ENCODE measurements at places on chromosomes 7 and 10.
A peak's percentile ranks its signal among the peaks of the same experiment; 100 is the strongest.

DNA sequence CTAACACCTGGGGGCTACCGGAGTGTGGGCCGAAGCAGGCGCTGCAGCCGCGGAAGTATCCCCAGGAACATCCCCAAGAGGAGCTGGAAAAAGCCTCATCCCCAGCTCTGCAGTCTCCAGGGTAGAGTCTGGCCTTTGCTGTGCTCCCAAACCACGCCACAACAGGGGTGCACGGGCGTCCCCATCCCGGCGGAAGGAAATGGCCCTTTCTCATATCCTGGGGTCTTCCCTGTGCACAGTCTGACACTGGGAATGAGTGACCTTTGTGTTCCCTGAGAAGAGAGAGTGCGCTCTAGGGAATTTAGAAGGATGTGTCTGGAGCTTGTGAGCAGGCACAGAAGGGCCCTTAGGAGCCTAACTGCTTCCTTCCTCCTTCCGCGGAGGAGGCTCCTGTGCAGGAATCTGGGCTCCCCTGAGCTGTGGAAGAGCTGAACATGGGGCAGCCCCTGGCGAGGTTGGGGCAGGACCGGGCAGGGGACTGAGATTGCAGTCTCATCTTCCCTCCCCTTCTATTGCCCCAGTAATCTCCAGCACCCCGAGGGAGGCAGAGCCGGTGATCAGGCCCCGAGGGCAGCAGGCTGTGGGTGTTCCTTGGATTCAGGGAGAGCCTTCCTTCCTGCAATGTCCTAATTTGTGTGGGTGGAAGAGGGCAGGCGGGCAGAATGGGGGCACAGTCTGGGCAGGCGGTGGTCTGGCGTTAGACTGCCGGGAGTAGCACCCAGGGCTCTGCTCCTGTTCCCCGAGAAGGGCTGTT, 1.3 kb downstream of the REPIN1 start:
- no peak for DNase-seq

GRCh38 chr7:139109983-139110411, 477 bp upstream of the ZC3HAV1 start:
- no peak for DNase-seq

- peak; percentile 55 for DNase-seq
Observed at GRCh38 chr10:36612436-36612835, 513.0 kb upstream of the ANKRD30A start.

GRCh38 chr7:12294701-12295100, 83.6 kb downstream of the TMEM106B start:
- peak; percentile 80 for DNase-seq

DNA sequence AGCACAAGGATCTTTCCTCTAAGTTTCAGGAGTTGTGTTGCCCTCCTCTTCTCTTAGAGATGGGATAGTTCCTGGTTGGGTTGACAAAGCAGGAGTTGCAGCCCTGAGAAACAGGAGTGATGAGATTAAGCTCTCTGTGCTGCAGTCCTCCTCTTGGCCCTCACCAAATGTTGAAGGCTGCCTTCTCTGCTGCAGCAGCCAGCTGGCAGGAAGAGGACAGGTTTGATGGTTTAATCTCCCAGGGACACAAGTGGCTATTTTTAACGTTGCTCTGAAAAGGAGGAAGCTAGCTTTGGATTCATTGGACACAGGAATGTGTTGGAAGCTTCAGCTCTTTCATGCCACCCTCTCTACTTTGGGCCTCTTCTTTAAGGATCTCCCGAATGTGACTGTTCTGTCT, 9.4 kb downstream of the STRIP2 start:
- no peak for DNase-seq

- DNase-seq, result no peak
Observed at GRCh38 chr7:28767356-28767755, 190.8 kb downstream of the TRIL start.

DNA sequence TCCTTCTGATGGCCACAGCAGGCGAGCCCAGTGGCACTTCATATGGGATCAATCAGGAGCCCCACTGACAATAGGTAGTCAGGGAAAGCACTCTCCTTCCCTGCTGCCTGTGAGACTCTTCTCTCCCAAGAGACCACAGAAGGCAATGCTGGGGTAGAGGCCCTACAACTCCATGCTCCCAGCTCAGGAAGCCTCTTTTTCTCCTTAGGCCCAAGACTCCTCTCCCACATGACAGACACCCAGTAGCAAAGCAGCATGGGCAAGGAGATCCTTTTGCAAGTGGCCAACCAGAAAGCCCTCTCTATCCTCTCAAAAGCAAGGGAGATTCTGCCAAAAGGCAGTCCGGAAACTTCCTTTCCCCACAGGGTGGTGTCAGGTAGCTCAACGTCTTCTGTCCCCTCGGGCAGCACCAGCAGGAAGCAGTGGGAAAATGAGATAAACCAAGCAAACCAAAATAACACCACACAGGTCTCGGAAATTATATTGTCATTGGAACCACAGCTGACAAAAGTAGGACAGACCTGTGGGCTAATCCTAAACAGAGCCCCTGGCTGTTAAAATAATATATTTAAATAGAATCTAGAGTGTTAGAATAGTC, 172.7 kb upstream of the GDF10 start:
- DNase-seq, result no peak

GRCh38 chr7:50564640-50565558, at the start of gene DDC:
Gene DDC, minus strand, starts transcription at chr7:50565405. Its CDS starts 21,320 bp downstream, at chr7:50544085.
- no peak for DNase-seq

GRCh38 chr10:35705051-35705450, 63.0 kb upstream of the FZD8 start:
- no peak for DNase-seq

GRCh38 chr10:1526436-1527055, 210.8 kb downstream of the ADARB2 start:
- peak; percentile 77 for DNase-seq

DNA sequence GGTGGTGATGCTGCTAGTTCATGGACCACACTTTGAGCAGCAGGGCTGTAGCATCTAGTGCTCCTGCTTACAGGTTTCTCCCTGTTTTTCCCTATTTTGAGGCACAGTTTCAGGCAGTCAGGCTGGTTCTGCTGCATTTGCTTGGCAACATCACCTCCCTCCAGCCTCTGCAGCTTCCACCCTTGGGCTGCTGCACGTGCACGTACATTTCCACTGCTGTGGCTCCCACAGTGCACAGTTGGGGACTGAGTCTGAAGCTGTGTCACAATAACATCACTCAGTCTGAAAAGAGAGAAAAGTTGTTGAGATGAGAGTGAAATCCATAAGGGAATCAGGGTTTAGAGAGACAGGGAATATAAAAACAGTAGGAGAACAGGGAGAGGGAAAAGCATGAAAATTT, 230.7 kb upstream of the FZD1 start:
- peak; percentile 56 for DNase-seq

- DNase-seq, result no peak
Observed at GRCh38 chr7:38858259-38858884, 50.6 kb downstream of the VPS41 start.

- DNase-seq, result no peak
Observed at GRCh38 chr10:100890673-100891317, 22.0 kb upstream of the SLF2 start.

DNA sequence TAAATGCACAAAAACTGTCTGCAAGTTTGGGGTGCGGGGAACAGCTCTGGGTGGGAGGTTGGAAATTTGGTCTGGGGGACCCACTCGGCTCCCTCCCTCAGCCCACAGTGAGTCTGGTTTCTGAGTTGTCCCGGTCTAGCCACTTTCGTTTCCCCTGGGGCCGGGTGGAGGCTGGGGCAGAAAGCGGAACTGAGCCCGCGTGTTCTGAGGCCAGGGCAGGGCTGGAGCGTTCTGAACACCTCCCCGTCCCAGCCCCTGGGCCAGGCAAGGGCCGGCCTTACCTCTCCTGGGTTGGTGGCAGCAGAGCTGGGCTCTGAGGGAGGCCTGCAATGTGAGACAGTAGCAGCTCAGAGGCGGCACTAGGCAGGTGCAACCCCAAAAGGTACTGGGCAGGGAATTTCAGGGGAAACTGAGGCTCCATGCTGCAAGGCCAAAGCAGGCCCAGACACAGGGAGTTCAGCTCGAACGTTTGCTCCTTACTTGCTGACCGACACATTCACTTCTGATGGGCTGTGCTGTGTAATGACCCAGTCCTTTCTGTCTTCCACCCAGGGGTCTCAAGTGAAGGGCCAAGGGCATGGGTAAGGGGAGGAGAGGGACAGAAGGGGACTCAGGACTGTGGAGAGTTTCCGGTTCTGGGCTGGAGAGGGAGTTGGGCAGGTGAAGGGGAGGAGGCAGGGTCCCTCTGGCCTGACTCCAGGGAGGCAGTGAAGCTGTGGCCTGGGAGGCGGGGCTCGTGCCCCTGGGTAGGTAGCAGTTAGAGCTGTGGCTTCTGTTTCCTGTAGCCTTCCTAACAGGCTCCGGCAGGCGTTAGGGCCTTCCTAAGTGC, 3.0 kb downstream of the IRF5 start:
- peak; percentile 92 for DNase-seq

DNA sequence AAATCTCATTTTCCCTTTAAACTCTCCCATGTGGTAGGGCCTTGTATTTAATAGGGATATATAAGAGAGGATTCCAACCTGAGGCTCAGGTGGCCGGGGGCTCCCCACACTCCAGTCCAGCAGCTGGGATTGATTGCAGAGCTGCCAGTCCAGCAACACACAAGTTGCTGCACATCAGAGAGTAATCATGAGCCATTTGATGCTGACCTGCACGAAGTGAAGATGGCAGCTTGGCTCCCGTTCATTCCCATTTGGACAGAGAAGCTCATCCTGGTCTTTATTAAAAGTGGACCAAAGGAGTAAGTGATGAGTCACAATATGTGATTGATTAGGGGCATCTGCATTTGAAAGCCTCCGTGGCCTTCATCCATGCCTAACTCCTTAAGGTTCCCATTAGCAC, 202.4 kb downstream of the PLXNA4 start:
- no peak for DNase-seq

- no peak for DNase-seq
Observed at GRCh38 chr7:122677149-122677548, 21.8 kb downstream of the RNF133 start.

DNA sequence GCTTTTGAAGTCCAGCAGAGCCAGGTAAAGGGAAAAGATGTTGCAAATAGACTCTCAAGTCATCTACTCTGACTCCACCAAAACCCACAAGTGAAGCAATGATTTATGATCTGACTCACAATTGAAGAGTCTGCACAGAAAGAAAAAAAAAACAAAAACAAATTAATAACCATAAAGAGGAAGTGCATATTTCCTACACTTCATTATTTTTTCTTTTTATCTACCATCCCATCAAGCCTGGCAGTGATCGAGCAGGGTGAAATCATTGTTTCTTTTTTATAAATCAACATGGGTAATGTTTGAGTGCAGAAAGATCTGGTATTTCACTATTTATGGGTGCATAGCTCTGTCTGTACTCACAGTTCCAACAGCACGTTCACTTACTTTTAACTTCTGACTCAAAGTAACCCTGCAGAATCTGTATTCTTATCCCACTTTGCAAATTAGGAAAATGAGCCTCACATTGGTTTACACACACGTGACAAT, 829.0 kb downstream of the TNS3 start:
- DNase-seq, result no peak

DNA sequence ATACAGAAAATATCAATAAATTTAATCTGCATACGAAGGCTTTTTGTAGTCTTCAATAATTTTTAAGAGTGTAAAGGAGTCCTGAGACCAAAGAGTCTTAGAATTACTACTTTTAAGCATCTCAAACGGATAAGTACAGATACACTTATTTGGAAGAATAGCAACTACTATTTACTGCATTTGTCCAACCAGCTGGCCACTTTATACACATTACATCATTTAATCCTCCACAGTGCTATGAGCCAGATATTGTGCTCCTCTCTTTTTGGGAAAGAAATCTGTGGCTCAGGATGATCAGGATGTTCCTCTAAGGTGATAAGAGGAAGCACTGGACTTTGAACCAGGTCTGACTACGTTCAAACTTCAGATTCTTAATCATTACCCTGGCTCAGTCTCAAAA, 588.6 kb upstream of the LRRTM3 start:
- DNase-seq, result no peak

- no peak for DNase-seq
Observed at GRCh38 chr10:121988361-121989324, at the start of gene TACC2. Gene TACC2, plus strand, starts transcription at chr10:121989163. Its CDS starts 32,819 bp downstream, at chr10:122021982.

All from Karpas-422 (cell line).